AG08395 (cell line): ENCODE measurements at places on chromosomes 5 and 9.

DNA sequence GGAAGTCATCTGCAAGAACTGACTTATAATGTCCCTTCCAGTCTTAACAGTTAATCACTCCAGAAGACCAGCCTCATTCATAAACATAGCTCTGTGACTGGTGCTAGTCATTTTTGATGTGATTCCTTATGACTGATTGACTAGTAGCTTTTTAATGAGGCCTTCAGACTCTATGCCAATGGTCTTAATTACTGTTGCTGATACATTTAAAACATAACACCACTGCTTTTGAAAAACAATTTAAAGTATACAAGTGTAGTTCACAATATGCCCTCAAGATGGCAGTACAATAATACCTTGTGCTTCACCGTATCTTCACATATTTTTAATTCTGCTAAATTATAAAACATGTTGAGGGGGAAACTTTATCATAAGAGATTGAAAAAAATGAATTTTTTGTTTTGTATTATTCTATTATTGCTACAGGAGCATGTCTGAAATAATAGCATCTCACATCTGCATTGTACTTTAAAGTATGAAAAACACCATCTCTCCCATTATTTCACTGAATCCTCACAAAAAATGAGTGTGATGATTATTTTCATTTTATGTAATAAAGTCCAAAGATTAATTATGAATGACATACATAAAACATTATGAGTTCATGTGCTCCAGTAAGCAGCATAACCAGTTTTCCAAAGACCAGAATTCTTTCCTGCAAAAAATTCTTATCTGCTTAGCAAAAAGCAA lies 55.2 kb upstream of the SHISAL2B start:
- DNase-seq, result peak; percentile 21

- DNase-seq, result no peak
Observed at GRCh38 chr5:131022811-131023497, 142.1 kb downstream of the HINT1 start.

DNA sequence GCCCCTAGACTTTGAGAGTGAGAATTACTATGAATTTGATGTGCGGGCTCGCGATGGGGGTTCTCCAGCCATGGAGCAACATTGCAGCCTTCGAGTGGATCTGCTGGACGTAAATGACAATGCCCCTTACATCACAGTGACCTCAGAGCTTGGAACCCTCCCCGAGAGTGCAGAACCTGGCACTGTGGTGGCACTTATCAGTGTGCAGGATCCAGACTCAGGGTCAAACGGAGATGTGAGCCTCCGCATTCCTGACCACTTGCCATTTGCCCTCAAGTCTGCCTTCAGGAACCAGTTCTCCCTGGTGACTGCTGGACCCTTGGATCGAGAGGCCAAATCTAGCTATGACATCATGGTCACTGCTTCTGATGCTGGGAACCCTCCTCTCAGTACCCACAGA lies 1.3 kb downstream of the PCDHGC4 start:
- no peak for DNase-seq

- DNase-seq, result no peak
Observed at GRCh38 chr5:165138236-165138635, 1632.8 kb downstream of the MAT2B start.

DNA sequence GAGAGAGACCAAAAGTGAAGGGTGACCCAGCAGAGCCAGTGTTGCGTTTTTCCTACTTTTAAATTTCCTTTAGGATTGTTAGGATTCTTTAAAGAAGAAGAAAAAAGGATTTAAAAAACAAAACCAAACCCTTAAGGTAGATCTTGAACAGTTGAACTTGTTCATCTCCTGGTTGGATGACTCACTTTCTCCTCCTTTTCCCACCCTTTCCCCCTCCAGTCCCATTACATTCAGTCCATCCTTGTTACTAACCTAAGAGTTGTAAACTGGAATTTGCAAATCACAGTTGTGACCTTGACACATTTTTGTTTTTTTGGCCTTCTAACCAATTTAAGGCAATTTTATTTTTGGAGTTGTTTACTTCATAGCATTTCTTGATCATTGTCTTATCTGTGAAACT lies 289.2 kb downstream of the ARHGAP26 start:
- DNase-seq, result no peak

GRCh38 chr9:38057416-38058195 lies 11.4 kb downstream of the SHB start:
- no peak for DNase-seq
